AG09319 (cell line): ENCODE measurements at places on chromosomes 12 and 14.

DNA sequence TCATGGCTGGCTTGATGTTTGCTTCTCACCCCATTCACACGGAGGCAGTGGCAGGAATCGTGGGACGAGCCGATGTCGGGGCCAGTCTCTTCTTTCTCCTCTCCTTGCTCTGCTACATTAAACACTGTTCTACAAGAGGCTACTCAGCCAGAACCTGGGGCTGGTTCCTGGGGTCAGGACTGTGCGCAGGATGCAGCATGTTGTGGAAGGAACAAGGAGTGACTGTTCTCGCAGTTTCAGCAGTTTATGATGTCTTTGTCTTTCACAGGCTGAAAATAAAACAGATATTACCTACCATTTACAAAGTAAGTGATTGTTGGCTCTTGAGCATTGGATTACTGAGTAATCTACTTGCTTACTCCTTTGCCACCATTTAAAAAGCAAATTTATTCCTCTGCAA, 170.6 kb downstream of the TMTC2 start:
- DNase-seq: no peak

GRCh38 chr14:73227812-73228781, 9.2 kb upstream of the PAPLN start:
- DNase-seq: peak; percentile 57

DNA sequence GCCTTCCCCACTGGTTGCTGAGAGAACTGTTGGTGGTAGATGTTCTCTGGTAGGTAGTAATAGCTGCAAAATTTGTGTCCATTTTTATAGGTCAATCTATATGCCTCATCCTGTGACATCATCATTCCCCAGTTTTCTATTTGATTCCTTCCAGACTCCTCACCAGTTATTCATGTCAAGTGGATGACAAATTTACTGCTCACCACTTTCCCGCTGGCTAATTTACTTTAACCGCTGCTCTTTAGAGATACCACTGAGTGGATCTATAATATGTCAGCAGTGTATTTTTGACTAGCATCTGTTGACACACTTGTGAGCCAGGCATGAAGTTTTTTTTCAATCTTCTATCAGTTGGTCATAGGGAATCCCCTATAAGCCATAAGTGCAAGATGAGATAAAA, 24.6 kb downstream of the GPR65 start:
- no peak for DNase-seq

GRCh38 chr14:66603945-66604344, 96.0 kb downstream of the GPHN start:
- no peak for DNase-seq

- DNase-seq: no peak
These were observed 431.6 kb downstream of the ZFP36L1 start for GRCh38 chr14:68361231-68361630.

DNA sequence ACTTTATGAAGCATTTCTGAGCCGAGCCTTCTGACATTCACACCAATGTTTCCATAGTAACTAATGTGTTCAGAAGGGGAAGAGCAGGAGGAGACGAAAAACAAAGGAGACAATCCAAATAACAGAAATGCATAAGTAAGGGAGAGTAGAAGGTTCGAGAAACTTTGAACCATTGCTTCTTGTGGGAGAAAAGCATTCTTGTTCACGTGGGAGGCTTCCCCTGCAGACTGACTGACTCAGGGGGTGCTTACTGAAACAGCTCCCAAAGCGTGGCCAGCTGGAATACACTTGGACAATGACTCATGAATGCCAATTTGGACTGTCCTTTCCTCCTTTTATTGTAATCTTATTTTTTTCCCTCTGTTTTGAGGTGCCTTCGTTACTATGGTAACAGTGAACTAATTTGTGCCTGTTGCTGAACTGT, 73.9 kb downstream of the NEDD1 start:
- peak; percentile 12 for DNase-seq

DNA sequence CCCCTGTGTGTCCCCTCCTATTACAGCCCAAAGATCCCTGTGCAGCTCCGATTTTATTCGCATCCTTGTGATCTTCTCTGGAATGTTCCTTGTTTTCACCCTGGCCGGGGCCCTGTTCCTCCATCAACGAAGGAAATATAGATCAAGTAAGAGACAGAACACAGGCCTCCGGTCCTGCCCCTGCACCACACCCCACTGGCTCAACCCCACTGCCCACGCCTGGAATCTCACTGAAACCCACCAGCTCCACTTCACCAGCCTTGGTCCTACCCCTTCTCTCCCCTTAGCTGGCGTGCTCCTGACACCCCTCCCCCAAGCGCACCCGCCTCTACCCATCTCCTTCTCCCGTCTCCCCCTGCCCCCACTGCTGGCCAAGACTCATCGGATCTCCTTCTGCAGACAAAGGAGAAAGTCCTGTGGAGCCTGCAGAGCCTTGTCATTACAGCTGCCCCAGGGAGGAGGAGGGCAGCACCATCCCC, 934 bp upstream of the TAPBPL start:
- DNase-seq: no peak

DNA sequence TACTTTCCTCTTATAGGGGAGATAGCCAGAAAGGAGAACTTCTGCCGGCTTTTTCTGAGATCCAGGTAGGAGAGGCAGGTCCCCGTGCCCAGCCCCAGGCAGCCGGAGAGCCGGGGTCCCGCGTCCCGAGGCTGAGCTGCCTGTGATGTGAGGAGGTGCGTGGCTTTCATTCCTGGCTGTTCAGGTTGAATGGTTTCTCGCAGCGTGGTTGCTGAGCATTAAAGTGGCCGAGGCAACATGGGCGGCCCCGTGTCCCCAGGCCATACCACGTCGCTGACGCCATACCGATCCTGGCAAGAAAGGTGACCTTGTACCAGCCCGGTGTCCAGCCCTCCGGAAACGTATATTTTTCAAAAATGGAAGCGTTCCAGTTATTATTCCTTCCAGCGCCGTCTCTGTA, 116.7 kb upstream of the MYL2 start:
- DNase-seq: no peak
